Caki2 (cell line): ENCODE measurements at places on chromosomes 7 and 10. TPM values are rescaled to one million over a fixed set of nuclear protein-coding genes. Genes with fewer than 3 reads are reported as not detected.
A peak's percentile ranks its signal among the peaks of the same experiment; 100 is the strongest.

Gene ADAM12
- 14.0 and 26.1 TPM in 2 replicates for total RNA-seq

Gene CUEDC2
- 179 and 231 TPM in 2 replicates for total RNA-seq

Gene GOLGA7B
- total RNA-seq: 5.1 and 5.4 TPM in 2 replicates

- DNase-seq: no peak
Measured at GRCh38 chr7:73433924-73434700, 534 bp downstream of the FZD9 start.

- DNase-seq: peak; percentile 80
Measured at GRCh38 chr10:96863922-96864543, 31.9 kb downstream of the LCOR start.

GRCh38 chr7:3106361-3106826 is 62.7 kb upstream of the CARD11 start:
- DNase-seq: no peak

DNA sequence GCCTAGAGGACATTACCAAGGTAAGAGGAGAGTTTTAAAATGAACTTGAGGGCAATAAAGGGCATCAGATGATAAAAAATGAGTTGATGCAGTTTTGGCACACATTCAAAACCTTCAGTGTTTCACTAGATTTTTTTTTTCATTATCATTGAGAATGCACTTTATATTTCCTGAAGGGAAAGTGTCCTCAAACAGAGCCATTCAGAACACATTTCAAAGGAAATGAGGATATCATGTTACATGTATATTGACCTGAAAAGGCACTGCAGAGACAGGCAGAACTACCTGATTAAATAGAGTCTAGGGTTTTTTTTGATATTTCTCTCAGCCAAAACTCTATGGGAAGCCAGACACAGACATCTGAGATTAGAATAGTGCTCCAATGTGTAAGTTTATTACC is 454.0 kb downstream of the NEBL start:
- no peak for DNase-seq

- DNase-seq: no peak
Measured at GRCh38 chr7:84297616-84298015, 103.0 kb upstream of the SEMA3A start.

DNA sequence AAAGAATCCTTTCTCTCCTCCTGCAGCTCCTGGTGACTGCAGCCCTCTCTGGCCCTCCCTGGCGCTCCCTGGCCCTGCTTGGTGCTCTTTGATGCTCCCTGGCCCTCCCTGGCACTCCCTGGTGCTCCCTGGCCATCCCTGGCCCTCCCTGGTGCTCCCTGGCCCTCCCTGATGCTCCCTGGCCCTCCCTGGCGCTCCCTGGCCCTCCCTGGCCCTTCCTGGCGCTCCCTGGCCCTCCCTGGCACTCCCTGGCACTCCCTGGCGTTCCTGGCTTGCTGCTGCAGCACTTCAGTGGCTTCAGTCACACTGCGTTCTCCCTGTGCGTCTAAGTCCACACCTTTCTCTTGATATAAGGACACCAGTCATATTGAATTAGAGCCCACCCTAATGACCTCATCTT is 15.2 kb upstream of the FGFR2 start:
- no peak for DNase-seq

DNA sequence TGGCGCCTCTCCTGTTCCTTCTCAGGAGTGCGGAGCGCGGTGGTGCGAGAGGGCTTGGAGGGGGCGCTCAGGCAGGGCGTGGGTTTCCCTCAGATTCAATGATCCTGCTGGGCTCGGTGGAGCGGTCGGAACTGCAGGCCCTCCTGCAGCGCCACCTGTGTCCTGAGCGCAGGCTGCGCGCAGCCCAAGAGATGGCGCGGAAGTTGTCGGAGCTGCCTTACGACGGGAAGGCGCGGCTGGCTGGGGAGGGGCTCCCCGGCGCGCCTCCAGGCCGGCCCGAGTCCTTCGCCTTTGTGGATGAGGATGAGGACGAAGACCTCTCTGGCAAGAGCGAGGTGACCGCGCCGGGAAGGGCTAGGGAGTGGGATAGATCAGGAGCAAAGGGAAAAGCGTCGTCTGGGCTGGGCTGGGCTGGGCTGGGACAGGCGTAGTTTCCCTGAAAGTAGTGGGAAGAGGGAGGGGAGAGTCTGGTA is 17.0 kb downstream of the FAM131B start:
- DNase-seq: no peak

- no peak for DNase-seq
Measured at GRCh38 chr7:98368716-98369115, 32.2 kb downstream of the BAIAP2L1 start.

Gene PUS7
- total RNA-seq: 17.6 and 24.0 TPM in 2 replicates

- no peak for DNase-seq
Measured at GRCh38 chr7:75842836-75843446, 29.3 kb upstream of the CCL24 start.

DNA sequence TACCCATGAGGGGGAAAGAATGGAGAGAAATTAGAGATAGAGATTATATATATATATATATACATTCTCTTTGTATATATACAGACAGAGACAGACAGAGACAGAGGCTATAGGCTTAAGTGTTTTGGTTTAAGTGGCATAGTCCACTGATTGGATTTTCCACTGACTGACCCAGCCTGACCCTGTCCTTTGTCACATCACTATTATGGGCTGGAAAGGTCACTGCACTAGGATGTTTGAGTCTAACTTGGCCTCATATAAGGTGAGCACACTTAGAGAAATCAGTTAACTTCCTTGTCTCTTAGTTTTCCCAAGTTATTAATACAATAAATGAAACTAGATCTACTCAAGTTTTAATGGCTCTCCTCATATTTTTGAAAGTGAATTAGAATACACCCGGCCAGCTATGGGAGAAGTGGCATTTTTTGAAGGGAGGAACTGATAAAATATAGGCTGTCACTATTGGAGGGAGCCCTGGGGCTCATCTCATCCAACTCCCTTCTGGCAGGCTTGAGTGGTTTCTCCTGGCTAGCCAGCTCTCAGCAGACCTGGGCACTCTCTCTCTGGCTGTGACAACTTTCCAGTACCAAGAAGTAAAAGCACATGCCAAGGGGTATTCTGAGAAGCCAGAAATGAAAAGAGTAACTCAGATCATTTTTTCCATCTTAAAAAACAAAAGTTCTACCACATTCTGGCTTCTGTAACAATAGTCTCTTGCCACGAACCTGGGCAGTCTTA is 455.6 kb upstream of the ANKRD30A start:
- no peak for DNase-seq

DNA sequence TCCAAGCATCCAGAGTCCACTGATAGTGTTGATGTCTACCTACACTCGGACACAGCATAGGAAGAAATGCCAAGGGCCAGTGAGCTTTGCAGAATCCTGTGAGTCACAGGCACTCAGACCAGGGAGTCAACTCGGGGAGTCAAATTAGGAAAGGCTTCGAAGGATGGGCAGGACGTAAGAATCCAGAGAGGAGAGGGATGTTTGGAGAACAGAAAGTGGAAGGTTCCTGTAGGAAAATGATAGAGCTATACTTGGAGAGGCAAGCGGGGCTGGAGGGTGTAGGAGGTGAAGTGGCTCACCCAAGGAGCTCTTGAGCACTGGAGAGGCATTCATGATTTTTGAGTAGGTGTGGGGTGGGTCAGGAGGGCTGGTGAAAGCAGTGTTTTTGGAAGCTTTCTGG is 3.0 kb downstream of the ZYX start:
- DNase-seq: no peak

DNA sequence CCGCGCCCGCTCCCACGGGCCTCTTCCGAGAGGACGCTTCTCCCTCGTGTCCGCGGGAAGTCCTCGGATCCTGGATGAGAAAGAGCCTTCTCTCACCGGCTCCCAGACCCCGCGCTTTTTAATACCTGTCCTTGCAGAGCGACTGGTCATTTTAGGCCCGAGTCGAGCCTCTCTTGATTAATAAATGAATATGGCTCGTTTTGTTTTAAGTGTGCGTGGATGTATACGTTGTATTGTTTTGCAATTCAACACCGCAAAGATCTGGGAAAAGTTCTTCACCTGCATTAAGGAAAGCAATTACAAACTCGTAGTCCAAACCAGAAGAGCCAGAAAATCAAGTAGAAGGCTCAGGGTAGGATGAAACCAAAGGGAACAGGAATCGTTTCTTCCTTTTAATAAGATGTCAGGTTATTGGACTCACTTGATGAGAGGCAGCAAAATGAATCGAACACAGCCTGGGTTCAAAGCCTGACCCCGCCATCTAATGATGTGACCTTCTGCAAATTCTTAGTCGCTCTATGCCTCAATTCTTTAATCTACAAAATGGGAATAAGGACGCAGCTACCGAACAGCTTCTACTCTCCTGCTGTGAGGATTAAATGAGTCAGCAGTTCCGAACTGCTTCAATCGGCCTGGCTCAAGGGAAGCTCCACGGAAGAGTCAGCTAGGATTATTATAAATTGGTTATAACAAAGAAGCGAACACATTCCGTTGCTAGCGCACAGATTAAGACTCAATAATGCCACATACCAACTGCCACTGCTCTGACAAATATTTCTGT is 277.8 kb upstream of the NEBL start:
- peak; percentile 61 for DNase-seq

DNA sequence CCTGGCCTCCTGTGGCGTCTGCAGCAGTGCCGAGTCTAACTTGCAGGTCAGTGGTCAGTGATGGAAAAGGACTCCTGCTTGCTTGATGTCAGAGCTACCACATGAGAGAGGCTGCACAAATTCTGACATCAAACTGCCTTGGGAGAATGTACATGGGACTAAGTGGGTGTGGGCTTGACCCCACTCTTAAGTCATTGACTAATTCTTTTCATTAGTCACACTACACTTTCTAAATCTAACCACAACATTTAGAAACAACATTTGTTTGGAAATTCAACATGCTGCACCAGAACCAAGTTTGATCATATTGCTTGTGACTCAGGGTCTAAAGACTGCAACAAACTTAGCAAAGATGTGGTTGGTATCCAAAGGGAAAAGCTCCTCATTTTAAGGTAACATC is 24.4 kb upstream of the CDC14C start:
- no peak for DNase-seq

DNA sequence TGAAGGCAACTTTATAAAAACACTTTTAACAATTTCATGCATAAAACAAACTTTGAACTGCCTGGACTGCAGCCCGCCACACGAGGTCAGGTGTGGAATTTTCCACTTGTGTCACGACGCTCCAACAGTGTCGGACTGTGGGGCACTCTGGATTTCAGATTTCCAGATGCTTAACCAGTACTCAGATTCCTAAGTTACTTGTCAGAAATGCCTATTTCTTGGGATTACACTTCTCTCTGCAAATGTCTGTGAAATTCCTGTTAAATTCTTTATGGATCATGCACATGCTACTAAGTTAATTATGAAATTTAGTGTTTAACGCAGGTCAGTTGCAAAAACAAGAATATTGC is 473 bp upstream of the GPER1 start:
- DNase-seq: no peak

- peak; percentile 77 for DNase-seq
Measured at GRCh38 chr10:6649903-6650302, 69.8 kb upstream of the PRKCQ start.

GRCh38 chr7:80699721-80700256 is 61.3 kb downstream of the CD36 start:
- DNase-seq: peak; percentile 21

DNA sequence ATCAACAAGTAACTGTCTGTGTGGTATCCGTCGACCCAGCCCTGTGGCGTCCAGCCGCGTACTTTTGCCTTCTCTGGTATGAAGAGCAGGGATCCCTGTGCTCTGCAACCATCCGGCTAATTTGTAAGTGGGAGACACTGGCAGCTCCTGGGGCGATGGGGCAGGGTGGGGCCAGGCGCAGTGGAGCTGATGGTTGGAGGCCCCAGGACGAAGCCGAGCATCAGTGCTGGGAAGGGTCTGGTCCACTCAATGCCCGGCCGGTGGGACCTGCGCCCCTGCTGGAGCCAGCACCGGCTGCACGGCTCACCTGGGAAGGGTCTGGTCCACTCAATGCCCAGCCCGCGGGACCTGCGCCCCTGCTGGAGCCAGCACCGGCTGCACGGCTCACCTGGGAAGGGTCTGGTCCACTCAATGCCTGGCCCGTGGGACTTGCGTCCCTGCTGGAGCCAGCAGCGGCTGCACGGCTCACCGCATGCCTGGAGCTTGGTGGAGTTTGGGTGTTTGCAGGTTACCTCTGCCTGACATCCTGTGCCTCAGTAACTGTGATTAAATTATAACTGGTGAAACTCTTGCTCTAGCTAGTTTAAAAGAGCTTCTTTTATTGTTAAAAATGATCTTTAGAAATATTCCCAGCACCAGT is 96.1 kb downstream of the NKX6-2 start:
- DNase-seq: no peak

- DNase-seq: no peak
Measured at GRCh38 chr7:35544028-35544742, 150.8 kb downstream of the HERPUD2 start.

GRCh38 chr10:89419548-89419947 is 5.2 kb downstream of the IFIT5 start:
- no peak for DNase-seq

GRCh38 chr7:70758646-70759045 is 373.3 kb upstream of the GALNT17 start:
- DNase-seq: no peak

Gene FAM25G
- total RNA-seq: not detected in 2 replicates

Gene HABP2
- total RNA-seq: 0.72 and 1.6 TPM in 2 replicates

GRCh38 chr7:42065015-42065414 is 172.0 kb downstream of the GLI3 start:
- no peak for DNase-seq

DNA sequence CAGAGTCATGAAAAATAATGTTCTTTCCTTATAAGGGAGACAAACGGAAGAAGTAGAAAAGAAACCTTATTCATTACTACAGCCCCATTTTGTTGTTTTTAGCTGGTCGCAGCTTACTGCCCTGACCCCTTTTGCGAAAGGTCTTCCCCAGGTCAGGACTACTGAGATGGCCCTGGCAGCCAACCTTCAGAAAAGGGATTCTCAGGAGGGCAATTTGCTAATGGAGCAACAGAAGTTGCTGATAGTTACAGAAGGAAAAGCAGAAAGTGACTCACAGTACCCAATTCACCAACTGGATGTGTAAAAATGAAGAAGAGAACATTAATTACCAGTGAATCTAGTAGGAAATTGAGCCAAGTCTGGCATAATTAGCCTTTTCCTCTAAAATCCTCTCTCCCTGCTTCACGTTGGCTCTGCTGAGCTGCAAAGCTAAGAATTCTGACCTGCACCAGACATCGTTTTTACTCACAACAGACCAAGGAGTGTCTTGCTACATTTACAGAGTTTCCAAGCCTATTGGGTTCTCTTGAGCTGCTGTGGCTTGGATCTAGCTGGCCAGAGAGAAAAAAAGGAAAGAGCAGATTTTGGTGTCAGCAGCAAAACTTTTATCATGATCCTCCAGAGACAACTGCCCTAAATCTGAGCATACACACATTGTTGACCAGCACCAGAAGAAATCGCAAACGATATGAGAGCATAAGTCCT is 499.9 kb upstream of the FZD8 start:
- no peak for DNase-seq

DNA sequence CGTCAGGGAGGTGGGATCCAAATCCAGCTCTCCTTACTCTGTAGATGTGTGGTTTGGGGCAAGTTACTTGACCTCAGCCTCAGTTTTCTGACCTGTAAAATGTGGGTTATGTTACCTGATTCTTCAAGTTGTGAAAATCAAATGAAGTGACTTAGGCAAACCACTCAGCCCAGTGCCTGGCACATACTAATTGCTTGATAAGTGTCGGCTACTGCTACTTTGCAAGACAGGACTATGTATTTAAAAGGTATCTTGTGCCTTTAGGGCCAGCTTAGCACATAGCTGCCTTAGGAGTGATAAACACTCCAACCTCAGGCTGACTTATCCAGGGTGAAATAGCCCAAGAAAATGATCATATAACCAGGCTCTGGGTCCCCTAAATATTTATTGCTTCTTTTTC is 42.9 kb downstream of the GOLGA7B start:
- DNase-seq: no peak
